CD4-positive, alpha-beta T cell (primary cell): ENCODE measurements at places on chromosomes 7 and 10. TPM values are rescaled to one million over a fixed set of nuclear protein-coding genes. Genes with fewer than 3 reads are reported as not detected.

DNA sequence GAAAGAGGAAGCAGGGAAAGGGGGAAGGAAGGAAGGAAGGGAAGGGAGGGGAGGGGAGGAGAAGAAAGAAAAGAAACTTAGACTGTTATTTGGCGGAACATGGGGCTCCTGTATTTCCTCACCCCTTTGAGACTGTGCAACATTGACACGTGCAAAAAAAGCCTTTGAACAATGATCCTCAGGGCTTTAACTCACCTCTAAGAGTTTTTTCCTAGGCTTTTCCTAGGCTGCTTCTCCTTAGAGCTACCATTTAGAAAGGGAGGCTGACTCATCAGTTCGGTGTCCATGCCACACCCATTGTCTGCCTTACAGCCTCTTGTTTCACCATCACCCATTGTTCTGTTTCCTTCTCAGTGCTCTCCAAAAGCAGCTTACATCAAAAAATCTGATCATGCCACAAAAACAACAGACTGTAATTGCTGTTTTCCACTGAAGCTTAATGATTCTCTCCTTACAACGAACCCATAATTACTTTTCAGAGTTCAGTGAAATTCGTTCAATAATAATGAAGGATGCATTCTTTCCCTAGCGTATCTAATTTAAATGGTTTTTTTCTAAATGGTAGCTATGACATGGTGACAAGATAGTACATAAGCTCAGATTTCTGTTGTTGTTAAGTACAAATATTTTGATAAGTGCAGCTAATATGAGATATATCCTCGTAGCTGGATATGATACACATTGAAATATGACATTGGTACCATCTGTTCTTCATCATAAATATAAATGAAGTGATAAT, 90.8 kb downstream of the PRLHR start:
- H3K27ac ChIP-seq: no peak overlapping the region
- no peak overlapping the region for H3K4me3 ChIP-seq
- no peak for DNase-seq
- no peaks in the 10 kb centered on the region for H3K4me1 ChIP-seq
- no peaks in the 10 kb centered on the region for H3K27me3 ChIP-seq
- no peaks in the 10 kb centered on the region for H3K36me3 ChIP-seq

Gene FAM204A
- total RNA-seq: 47.3 TPM

Gene NUTM2E
- total RNA-seq: 0.99 TPM

Gene NPTX2
- total RNA-seq: not detected

Gene CAV2
- total RNA-seq: not detected

Gene CROT
- 8.6 TPM for total RNA-seq

DNA sequence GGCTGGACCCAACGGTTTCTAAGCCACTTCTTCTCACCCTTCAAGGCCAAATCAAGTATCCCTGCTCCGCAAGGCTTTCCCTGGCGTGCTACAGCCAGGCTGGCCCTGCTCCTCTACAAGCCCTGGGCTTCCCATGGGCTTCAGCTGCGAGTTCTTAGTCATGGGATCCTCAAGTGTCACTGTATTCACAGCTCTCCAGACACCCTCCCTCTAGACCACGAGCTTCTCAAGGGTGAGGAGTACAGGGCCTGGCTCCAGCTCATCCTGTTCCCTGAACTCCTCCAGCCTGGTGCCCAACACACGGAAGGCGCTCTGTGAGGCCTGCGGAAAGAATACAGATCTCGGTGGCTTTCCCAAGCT, 38.8 kb downstream of the FAM53B start:
- H3K27ac ChIP-seq: peak overlapping the region; percentile 71
- no peaks in the 10 kb centered on the region for H3K27me3 ChIP-seq
- H3K4me3 ChIP-seq: no peak overlapping the region
- H3K36me3 ChIP-seq: peaks cover 49% of the 10 kb centered on the region
- DNase-seq: no peak

DNA sequence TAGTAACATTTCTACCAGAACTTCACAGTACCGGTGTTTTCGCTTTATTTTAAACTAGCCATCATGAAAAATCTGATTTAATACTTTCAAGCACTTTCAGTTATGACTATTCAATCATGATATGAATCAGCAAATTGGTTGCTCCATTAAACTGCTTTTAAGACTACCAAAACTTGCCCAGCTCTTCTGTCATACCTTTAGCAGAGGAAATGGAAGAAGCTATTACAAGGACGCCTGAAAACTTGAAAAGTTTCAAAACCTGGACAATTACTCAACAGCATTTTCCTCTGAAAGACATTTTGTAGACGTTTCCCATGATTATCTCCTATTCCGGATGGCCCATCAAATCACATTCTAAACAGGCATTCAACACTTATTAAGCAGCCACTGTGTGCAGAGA, 2.0 kb downstream of the JAZF1 start:
- DNase-seq: no peak
- peaks cover 18% of the 10 kb centered on the region for H3K4me1 ChIP-seq
- no peak overlapping the region for H3K4me3 ChIP-seq
- no peaks in the 10 kb centered on the region for H3K27me3 ChIP-seq

GRCh38 chr7:117285826-117286225, 37.0 kb downstream of the WNT2 start:
- no peaks in the 10 kb centered on the region for H3K27me3 ChIP-seq
- H3K4me3 ChIP-seq: no peak overlapping the region
- no peaks in the 10 kb centered on the region for H3K36me3 ChIP-seq
- no peak for DNase-seq
- no peaks in the 10 kb centered on the region for H3K4me1 ChIP-seq
- H3K27ac ChIP-seq: no peak overlapping the region

DNA sequence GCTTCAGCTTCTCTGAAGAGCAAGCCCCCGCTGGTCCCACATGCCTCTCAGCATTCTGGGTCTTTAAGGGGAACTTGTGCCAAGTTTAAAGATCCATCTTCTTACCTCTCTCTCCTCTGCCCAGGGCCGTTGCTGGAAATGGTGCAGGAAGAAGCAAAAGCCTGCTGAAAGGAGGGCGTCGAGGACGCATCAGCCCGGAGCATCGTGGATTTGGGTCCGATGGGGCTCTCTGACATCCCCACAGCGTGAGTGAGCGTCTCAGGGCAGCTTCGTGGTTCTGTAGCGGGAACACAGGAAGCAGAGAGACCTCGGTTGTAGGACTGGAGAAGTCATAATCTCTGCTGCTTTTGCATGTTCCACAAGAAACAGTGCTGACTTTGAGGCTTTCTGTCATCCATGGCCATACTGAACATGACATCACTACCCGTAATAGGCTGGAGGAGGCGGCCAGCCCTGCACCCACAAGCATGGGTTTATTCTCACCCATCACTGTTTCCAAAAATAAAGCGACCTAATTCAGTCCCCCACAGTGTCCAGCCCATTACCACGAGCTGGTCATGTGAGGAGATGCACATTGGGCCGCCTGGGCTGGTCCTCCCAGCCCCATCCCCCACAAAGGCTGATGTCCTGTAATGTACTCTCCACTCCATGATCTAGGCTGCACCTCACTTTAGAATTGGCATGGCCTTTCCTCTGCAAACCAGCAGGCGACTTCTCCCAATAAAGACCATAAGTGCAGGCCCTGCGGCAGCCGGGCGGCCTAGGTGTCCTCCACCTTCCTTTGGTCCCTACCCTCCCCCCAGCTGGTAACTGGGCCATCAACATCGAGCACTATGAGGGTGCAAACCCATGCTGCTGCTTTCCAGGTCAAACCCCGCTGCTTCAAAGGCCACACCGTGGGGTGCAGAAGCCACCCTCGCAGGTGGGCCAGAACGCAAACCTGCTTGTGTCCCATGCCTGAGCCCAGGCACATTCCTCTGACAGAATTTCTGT, 276.9 kb downstream of the TNS3 start:
- no peaks in the 10 kb centered on the region for H3K36me3 ChIP-seq
- H3K4me3 ChIP-seq: no peak overlapping the region
- H3K27ac ChIP-seq: no peak overlapping the region
- H3K4me1 ChIP-seq: no peaks in the 10 kb centered on the region
- no peak for DNase-seq

DNA sequence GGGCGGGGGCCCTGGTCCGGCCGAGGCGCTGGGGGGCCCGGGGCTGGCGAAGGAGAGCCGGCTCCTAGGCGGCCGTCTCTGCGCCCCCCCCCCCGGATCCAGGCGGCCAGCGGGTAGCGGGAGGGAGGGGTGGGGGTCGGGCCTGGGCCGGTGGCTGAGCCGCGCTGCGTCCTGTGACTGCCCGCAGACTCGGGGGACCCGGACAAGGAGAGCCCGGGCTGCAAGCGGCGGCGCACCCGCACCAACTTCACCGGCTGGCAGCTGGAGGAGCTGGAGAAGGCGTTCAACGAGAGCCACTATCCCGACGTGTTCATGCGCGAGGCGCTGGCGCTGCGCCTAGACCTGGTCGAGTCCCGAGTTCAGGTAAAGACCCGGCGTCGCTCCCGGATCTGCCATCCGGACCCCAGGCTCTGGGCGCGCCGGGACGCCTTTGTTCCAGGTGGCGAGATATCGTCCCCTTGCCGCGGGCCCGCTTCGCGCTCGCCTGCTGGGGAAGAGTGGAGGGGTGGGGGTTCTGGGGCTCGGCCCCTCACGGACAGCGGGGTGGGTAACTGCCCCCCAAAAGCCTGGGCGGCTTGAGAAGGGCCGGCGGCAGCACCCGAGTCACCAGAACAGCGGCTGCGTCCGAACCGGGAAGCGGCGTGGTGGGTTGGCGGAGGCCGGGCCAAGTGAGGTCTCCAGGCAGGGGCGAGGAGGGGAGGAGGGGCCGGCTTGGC, 819 bp downstream of the UNCX start:
- no peak overlapping the region for H3K27ac ChIP-seq
- no peak for DNase-seq
- H3K27me3 ChIP-seq: peaks cover 62% of the 10 kb centered on the region
- no peak overlapping the region for H3K4me3 ChIP-seq
- peaks cover 48% of the 10 kb centered on the region for H3K4me1 ChIP-seq

DNA sequence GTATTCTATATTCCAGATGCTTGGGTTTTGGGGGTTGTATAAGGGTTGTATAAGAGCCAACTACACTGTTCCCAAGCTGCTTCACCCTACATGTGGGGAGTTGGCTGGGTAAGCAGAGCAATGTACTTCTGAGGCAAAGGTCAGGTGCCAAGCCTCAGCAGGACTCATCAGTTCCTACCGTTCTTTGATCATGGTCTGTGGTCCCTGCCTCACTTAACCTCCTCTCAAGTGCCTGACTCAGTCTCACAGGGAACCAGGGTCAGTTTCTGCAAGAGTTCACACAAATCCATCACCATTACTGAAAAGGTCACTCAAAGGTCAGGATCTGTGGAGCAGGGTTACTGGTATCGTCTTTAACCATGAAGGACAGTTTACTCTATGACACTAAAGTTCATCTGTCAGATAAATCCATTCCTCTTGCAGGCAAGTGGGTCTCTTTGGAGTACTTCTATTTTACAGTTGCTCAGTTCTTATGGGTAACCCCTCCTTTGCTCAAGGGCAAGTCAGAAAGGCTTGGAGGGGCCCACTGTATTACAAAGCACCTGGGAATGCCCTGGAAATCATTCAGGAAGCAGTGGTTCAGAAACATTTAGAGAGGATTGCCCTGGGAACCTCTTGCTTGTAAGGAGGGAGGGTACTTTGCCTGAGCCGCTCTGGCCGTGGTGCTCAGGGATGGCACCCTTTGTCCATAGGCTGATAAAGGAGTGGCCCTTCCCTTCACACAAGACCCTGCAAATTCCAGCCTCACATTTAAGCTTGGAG, 184.3 kb upstream of the CDCA7L start:
- no peak overlapping the region for H3K27ac ChIP-seq
- H3K27me3 ChIP-seq: no peaks in the 10 kb centered on the region
- H3K4me3 ChIP-seq: no peak overlapping the region
- DNase-seq: no peak
- no peaks in the 10 kb centered on the region for H3K4me1 ChIP-seq

DNA sequence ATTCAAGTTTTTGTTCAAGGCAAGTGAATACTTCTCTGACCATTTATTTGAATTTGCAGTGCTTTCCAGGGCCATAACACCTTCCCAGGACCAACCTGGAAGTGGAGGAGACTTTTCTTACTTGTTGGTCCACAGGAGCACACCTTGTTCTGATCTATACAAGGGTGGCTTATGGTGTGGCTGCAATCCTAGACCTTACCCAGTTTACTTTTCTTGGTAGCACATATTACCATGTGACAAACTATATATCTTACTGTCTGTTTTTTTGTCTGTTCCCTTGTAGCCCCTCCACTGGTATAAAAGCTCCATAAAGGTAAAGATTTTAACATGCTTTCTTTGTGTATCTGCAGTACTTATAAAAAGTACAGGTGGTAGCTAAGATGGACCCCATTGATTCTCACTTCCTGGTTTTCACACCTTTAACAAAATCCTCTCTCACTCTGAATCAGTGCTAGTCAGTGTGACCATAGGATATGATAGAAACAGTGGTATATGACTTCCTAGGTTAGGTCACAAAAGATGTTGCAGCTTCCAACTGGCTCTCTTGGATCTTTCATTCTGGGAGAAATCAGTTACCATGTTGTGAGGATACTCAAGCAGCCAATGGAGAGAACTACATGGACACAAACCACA, 5.6 kb upstream of the ASB4 start:
- no peaks in the 10 kb centered on the region for H3K27me3 ChIP-seq
- no peak overlapping the region for H3K4me3 ChIP-seq
- no peak for DNase-seq

- H3K36me3 ChIP-seq: no peaks in the 10 kb centered on the region
- H3K4me3 ChIP-seq: no peak overlapping the region
- H3K27me3 ChIP-seq: no peaks in the 10 kb centered on the region
- DNase-seq: no peak
These were observed 39.7 kb downstream of the OTUD1 start for GRCh38 chr10:23478570-23478969.

DNA sequence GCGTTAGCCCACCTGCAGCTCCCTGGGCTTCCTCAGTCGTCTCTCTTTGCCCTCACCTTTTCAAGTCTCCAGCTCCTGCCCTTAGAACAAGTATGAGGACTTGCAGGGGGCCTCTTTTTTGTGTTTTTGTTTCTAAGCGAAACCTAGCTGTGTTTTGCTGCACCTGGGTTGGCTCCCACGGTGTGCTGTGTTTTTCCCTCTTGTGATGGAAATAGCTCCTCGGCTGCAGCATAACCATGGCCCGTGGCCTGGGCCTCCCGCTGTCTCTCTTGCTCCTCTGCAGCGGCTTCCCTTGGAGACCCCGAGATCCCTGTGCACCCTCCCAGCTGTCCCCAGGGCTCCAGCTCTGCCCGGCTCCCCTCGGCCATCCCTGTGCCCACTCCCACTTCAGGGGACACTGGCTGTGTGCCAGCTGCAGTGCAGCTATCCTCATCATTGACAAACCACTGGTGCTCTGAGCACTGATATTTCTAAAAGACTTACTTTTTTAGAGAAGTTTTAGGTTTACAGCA, 75.6 kb upstream of the TCERG1L start:
- no peaks in the 10 kb centered on the region for H3K4me1 ChIP-seq
- H3K27me3 ChIP-seq: no peaks in the 10 kb centered on the region
- no peak for DNase-seq
- H3K4me3 ChIP-seq: no peak overlapping the region

GRCh38 chr10:118355234-118355633, 13.1 kb upstream of the FAM204A start:
- H3K4me3 ChIP-seq: no peak overlapping the region
- no peak overlapping the region for H3K27ac ChIP-seq
- H3K4me1 ChIP-seq: no peaks in the 10 kb centered on the region
- H3K36me3 ChIP-seq: no peaks in the 10 kb centered on the region

- no peak overlapping the region for H3K27ac ChIP-seq
- no peaks in the 10 kb centered on the region for H3K36me3 ChIP-seq
- no peak overlapping the region for H3K4me3 ChIP-seq
- no peaks in the 10 kb centered on the region for H3K27me3 ChIP-seq
- peaks cover 6% of the 10 kb centered on the region for H3K4me1 ChIP-seq
These were observed 183.7 kb upstream of the ANK3 start for GRCh38 chr10:60573336-60573735.

GRCh38 chr10:62527019-62527827, 153.1 kb downstream of the ZNF365 start:
- DNase-seq: no peak
- H3K27me3 ChIP-seq: no peaks in the 10 kb centered on the region
- no peak overlapping the region for H3K4me3 ChIP-seq
- H3K36me3 ChIP-seq: no peaks in the 10 kb centered on the region
- H3K27ac ChIP-seq: no peak overlapping the region
- peaks cover 34% of the 10 kb centered on the region for H3K4me1 ChIP-seq

Gene PAPOLB
- total RNA-seq: not detected

Gene LLCFC1
- total RNA-seq: not detected

Gene PALD1
- 0.36 TPM for total RNA-seq
